ENCODE measurements at places on chromosomes 4 and X.

- DNase-seq = no peak
These were observed 121.8 kb upstream of the PSAPL1 start for GRCh38 chr4:7556558-7556957.

DNA sequence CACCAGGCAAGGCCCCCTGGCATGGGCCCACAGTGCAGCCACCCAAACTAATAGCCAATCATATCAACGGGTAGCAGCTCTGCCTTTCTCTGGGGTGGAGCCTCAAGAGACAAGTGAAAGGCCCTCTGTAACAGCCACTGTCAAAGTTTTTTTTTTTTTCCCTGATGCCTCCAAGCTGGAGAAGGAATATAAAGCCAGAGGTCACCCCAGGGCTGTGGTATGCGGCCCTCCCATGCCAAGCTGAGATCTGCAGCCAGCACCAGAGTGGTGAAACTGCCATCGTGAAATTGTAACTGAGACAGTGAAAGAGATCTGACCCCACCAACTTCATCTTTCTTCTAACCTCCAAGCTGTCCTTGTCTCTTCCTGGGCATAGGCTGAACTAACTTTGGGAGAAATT, 407.0 kb downstream of the KLHL4 start:
- no peak for DNase-seq

DNA sequence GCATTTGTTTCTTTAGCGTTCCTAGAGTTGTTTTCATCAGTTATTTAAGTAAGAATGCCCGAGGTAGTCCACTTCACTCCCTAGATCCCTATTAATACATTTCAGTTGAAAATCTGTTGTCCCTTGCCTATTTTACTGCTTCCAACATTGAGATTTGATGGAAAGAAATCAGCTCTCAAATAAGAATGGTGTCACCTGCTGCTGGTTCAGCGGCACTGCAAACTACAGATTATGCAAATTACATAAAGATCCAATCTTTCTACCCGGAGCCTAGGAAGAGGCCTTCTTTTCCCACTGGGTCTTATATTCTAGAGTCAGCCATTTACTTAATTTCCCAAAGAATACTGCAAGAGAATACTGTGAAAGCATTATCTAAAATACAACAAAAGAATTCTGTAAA, 597.6 kb upstream of the MAGEB2 start:
- no peak for DNase-seq

- DNase-seq = peak; percentile 25
These were observed 32.4 kb downstream of the PPARGC1A start for GRCh38 chr4:23857367-23857959.

- no peak for DNase-seq
These were observed 228.3 kb upstream of the TTC29 start for GRCh38 chr4:147173797-147174432.

- no peak for DNase-seq
These were observed 89.7 kb upstream of the NDP start for GRCh38 chrX:44062840-44063239.

- DNase-seq = no peak
These were observed 275.6 kb downstream of the LDB2 start for GRCh38 chr4:16622826-16623225.

DNA sequence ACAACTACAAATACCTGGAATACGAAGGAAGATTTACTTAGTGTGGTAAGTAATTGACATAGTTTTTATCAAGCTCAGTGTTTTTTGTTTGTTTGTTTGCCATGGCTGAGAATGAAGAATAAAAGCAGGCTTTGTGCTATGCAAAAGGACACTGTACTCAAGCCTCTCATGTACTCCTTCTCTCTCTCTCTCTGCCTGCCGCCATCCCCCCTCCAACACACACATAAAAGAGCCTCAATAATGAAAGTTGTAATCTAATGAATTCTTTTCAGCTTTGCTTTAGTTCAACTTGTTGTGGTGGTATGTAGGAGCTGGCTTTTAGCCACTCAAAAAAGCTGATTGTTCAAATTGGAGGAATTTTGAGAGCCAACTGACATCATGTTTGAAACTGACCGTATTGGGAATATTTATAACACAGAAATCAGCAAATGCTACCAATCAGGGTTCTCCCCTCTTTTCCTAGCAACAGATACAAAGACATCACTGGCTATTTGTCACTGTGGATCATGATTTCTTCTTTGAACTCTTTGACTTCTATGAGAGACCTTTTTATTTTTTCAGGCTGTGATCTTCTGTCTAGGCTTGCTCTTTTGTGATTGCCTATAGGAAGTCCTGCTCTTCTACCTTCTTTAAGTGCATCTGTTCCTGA, 1148.8 kb downstream of the RAPGEF2 start:
- DNase-seq = no peak

- DNase-seq = no peak
These were observed 65.1 kb downstream of the PPP3CA start for GRCh38 chr4:101282076-101282844.
